ENCODE measurements at places on chromosomes 13 and 19.

GRCh38 chr19:7292950-7293761 is 1.1 kb downstream of the INSR start:
- DNase-seq = no peak

DNA sequence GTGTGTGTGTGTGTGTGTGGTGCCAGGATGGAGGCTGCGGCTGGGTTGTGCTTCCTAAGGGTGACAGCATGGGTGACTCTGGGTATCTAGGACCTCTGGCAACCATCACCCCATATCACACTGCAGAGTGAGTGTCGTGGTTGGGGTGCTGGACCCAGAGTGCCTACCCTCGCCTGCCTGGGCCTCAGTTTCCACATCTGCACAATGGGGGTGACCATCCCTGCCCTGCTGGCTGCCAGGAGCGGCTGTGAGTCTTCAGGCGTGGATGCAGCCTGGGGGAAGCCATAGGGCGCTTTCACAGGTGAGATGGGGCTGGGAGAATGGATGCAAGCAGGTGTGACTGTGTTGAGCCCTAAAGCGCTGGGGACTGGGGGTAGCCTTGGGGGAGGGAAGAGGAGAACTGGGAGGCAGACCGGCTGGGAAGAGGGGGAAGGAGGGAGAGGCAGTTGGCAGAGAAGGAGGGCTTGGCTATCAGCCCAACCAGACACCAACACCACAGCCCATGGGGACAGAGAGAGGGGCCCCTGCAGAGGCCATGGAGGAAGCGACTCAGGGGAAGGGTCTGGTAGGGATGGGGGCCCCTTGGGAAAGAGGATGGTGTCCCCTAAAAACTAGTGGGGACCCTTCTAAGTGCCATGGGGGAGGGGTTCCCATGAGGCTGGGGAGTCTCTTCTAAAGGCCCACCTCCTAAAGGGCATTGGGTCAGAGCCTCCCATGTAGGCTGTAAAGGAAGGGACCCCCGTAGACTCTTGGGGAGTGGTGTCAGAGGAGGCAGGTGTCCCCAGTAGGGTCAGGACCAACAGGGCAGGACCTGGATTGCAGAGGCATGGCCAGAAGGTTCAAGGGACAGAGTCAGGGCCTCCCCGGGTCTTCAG is 1.7 kb downstream of the PLPPR2 start:
- DNase-seq = no peak

DNA sequence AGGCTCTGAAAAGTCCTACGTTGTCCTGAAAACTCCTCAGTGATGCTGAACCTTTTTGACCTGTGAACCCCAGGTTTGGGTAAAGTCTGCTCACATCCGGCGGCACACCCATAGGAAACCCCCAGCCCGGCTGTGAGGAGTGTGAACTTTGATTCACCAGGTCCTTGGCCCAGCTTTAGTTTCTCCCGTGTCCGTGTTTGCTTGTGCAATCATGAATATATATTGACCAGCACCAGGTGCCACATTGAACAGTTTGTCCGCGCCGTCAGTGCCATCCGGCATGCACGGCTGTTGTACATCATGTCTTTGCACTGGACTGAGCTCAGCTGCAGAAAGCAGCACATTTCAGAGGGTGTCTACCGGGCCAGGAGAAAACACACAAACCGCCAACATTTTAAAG is 45.3 kb downstream of the NFIC start:
- no peak for DNase-seq

DNA sequence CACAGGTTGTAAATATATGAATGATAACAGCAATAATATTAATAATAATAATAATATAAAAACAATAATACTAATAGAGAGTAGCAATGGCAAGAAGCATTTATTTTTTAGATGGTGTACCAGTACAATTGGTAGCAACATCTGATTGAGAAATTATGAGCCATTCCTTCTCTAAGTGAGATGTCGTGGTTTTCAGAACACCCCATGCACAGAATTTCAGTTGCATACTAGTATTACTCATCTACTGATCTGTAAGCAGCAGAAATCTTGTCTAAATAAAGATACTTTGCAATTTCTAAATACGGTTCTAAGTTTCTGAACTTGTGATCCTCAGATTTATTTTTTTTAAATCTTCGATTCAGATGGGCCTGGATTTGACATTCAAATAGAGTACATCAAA is 788.0 kb upstream of the ATXN8OS start:
- no peak for DNase-seq

DNA sequence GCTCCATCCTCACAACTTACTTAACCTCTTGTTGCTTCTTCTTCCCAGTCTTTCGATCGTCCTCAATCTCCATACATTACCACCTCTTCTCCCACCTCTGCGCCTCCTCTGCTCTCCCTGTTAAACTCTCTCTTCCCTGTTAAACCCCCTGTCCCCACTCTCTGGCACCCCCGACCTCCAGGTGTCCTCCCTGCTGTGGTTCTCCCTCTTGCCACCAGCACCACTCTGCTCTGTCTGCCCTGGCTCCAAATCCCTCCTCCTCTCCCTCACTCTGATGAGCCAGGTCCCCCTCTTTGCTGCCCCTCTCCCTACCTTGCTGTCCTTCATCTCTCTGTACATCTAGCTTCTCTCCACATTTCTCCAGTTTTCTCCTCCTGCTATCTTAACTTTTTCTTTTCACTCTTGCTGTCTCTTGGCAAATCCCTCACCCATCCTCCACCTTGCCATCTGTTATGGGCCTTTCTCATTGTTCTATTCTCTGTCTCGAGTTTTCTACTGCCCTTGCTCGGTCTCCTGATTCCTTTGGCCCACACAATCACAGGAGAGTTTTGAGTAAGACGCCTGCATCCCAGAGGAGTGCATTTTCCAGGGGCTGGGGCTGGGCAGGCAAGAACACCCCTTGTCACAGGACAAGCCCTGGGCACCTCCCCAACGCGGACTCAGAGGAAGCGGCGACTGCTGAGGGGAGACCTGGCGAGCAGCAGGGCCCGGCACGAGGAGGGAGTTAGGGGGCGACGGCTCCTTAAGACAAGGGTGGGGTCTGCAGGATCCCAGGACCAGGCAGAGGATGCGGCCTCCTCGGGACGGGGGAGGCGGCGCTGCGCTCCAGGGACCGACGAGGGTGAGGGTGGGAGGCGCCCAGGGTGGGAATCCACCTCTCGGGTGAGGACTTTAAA is 21.4 kb upstream of the ERVV-1 start:
- no peak for DNase-seq

- DNase-seq = no peak
Observed at GRCh38 chr19:5059213-5059574, 90.3 kb downstream of the KDM4B start.

DNA sequence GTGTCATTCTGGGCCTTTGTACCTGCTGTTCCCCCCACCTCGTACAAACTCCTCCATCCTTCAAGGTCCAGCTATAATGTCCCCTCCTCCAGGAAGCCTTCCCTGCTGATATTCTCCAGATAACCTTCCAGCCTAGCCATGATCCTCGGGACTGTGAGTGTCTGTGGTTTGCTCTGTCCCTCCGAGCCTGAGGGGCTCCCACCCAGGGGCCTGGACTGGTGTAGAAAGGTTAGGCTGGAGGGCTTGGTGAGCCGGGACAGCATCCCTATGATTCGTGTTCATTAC is 2.9 kb upstream of the COMP start:
- DNase-seq = no peak

DNA sequence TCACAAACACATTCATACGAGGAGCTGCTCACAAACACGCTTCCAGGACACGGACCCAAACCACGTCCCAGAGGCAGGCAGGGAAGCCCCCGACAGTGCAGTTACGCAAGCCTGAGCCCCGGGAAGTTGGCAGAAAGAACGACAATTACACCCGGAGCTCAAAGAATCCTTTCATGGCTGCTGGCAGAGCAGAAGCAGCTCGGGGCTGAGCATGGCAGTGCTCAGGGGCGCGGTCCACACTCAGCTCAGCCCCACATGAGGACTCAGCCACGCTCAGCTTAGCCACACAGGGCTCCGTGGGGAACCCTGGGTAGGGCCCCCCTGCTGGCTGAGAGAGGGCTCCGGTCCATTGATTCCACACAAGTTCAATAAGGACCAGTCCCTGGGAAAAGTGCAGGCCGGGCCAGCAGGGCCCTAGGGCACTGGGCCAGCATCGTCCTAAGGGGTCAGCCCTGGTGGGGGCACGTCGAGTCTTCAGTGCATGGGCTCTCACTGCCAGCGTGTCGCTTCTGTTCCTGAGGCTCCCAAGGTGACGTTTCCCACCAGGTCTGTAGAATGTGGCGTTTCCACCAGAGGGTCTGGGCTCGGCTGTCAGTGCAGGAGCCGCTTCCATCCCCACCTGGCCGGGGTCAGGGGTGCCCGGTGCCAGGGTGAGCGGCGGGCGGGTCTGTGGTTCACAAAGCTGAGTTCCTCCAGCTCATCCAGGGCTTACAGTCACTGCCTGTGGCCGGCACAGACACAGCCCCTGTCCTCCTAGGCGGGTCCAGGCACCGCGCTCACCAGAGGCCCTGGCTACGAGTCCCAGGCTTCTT is 23.1 kb downstream of the GAS6 start:
- no peak for DNase-seq

GRCh38 chr19:47749326-47749725 is 4.0 kb downstream of the NOP53 start:
- DNase-seq = no peak

Data from GM04503 (cell line).